Stimulated activated CD4-positive, alpha-beta T cell treated with anti-CD3 and anti-CD28 coated beads, Interleukin-12 subunit alpha, Interleukin-12 subunit beta, amount 100 ng/mL, for 24 hours (primary cell): ENCODE measurements at places on chromosomes 4 and X.

GRCh38 chrX:10395643-10396042 lies 224.7 kb downstream of the MID1 start:
- no peak for DNase-seq

DNA sequence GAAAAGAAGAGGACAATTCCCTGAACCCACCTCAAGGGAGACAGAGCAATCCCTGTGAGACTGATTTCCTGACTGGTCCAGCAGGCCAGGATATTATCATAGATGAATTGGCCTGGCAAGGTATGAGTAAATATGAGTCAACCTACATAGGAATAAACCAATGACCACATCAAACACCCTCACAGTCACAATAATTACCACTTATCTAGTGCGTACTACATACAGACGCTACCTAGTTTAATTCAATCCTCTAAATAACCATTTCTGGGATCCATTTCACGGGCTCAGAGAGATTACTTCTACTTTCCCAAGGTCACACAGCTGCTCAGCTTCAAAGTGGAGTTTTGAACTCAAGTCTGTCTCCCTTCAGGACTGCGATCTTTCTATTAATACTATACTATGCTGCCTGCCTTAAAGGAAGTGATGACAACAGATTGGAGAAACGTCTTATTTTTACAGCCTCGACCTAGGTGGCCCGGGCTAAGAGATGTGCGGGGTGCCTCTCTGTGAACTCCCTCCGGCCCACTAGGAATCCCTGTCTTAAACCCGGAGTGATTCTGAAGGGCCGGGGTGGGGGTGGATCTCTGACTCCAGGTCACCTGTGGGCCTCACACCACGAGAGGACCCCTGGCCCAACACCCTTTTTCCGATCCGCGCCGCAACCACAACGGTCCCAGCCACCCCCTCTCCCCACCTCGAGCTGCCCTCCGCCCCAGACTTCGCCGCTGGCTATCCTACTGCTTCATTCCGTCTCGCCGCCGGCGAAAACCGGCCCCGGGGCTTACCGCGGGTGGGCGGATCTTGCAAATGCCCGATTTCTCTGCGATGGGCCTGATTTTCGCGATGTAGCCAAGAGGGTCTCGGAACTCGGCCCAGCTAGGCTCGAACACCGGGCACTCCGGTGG lies 800 bp downstream of the KDM5C start:
- no peak for DNase-seq

DNA sequence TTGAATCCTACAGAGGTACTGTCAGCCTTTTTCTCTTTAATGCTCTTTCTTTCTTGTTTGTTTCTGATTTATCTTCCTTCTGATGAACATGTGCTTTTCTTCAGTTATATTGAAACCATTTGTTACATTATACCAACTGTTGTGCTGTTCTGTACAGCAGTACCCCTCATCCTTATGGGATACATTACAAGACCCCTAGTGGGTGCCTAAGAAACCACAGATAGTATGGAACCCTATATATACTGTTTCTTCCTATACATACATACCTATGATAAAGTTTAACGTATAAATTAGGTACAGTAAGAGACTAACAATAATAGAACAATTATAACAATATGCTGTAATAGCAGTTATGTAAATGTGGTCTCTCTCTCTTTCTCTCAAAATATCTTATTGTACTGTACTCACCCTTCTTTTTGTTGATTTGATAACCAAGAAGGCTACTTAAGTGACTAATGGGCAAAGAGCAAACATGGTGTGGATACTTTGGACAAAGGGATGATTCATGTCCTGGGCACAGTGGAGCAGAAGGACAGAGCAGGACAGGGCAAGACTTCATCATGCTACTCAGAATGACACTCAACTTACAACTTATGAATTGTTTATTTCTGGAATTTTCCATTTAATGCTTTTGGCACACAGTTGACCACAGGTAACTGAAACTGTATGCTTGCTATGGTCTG lies 10.7 kb upstream of the YIPF7 start:
- no peak for DNase-seq

- no peak for DNase-seq
Observed at GRCh38 chrX:21659320-21659719, 1.2 kb upstream of the KLHL34 start.

DNA sequence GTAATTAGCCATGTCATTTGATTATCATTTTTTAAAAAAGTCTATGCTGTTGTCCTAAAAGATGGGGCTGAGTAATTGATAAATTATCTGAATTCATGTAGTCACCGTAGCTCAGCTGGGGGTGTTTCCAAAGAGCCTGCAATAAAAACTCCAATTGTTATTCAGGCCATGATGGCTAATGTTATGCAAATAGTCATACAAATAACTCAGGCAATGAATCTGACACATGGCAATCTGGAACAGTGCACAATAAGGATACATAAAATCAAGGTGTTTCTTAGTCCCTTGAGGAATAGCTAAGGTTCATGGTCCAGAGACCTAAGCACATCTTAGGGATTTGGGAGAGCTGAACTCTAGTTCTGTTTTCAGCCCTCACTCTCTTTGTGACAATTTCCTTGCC lies 15.2 kb downstream of the MMRN1 start:
- DNase-seq = no peak

- DNase-seq = no peak
Observed at GRCh38 chrX:69264158-69264581, 98.9 kb upstream of the PJA1 start.

DNA sequence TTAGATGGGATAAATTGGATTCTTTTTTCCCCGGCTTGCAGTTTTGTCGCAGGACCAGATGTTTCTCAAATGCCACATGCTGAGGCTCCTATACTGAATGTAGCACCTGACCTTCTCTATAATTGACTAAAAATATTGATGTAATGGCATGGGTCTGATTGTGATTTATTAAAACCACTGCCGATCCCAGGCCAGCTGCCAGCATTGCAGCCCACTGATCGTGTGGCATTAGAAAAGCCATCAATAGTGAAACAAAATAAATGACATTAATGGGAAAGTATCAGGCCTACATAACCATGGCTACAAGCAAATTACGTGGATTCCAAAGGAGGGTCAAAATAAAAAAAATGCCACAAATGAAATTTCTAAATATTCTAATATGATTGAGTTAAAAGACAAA lies 98.7 kb downstream of the MAB21L2 start:
- no peak for DNase-seq

DNA sequence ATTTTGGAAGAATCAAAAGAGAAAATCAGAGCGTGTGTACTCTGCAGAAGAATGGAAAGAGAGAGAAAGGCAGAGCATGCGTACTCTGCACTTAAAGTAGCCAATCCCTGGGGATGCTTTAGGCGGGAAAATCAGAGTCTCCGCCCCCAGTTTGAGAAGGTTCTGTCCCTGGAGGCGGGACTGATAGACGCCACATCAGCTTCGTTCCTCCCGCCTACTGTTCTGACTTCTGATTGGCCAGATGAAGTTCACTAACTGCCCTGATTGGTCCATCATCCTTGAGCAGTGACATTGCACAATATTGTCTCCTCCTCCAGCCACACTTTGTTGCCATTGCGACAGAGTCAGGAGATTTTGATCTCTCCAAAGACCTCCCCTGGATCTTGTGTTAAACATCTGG lies 23.8 kb downstream of the SSX1 start:
- DNase-seq = no peak

DNA sequence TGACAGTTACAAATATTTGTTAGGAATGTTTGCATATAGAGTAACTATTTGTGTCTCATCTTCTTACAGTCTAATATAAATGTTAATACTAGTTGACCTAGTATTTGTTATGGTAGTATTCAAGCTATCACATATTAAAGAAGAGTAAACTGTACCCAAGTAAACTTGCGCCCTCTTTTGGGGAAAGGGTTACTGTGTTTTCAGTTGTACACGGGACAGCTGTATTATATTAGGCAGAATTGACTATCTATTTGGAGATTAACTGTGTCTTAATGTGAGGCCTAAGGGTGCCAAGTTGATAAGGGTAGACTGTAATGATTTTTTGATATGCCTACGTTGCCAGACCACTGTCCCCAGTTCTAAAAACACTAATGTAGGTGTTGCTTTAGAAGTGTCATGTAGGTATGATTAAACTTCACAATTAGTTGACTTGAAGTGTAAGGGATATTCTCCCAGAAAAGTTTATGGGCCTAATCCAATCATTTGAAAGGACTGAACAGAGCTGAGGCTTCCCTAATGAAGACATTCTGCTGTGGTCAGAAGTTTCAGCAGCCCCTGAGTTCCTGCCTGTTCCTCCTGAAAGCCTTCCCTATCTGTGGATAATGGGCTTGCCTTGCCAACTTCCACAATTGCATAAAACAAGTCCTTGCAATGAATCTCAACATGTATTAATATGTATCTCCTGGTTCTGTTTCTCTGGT lies 172.8 kb upstream of the CXCL13 start:
- no peak for DNase-seq

- DNase-seq = no peak
Observed at GRCh38 chr4:148998719-148999118, 556.5 kb upstream of the NR3C2 start.

GRCh38 chrX:107683124-107683895 lies 55.0 kb downstream of the PRPS1 start:
- no peak for DNase-seq
